ENCODE measurements at places on chromosomes 1 and 21. TPM values are rescaled to one million over a fixed set of nuclear protein-coding genes. Genes with fewer than 3 reads are reported as not detected.

GRCh38 chr1:95615421-95615820 is 381.4 kb downstream of the RWDD3 start:
- no peak overlapping the region for H3K27ac ChIP-seq
- DNase-seq: no peak
- no peaks in the 10 kb centered on the region for H3K27me3 ChIP-seq

DNA sequence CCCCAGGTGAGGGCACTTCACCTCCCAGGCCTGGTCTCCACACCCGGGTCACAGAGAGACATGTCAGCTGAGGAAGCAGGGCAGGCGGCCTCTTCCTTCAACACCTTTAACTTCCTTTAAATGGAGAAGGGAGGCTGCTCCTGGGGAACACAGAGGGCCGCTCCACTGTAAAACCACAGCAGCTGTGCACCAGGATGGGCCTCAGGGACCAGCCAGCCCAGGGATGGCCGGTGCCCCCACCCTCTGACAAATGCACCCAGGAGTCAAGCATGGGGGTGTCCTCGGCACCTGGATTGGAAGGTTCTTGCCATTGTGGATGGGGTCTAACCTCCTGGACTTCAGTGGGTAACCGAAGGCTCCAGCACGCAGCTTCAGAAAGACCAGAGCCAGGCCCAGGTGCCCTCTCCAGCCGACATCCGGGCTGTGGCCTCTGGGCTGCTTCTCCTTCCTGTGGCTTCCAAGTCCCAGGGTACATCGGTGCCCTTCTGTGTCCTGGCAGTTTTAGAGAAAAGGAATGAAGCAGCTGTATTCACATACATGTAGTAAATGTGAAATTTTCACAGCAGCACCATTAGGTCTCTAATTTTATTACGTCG is 121.7 kb upstream of the COL6A1 start:
- no peak overlapping the region for H3K27ac ChIP-seq
- H3K4me3 ChIP-seq: no peak overlapping the region
- no peaks in the 10 kb centered on the region for H3K36me3 ChIP-seq
- H3K27me3 ChIP-seq: no peaks in the 10 kb centered on the region
- no peaks in the 10 kb centered on the region for H3K4me1 ChIP-seq

- no peak overlapping the region for H3K4me3 ChIP-seq
- H3K36me3 ChIP-seq: peaks cover 2% of the 10 kb centered on the region
- DNase-seq: no peak
- peaks cover 11% of the 10 kb centered on the region for H3K4me1 ChIP-seq
- no peak overlapping the region for H3K27ac ChIP-seq
- no peaks in the 10 kb centered on the region for H3K27me3 ChIP-seq
Observed at GRCh38 chr1:12501661-12502060, 116.3 kb downstream of the DHRS3 start.

DNA sequence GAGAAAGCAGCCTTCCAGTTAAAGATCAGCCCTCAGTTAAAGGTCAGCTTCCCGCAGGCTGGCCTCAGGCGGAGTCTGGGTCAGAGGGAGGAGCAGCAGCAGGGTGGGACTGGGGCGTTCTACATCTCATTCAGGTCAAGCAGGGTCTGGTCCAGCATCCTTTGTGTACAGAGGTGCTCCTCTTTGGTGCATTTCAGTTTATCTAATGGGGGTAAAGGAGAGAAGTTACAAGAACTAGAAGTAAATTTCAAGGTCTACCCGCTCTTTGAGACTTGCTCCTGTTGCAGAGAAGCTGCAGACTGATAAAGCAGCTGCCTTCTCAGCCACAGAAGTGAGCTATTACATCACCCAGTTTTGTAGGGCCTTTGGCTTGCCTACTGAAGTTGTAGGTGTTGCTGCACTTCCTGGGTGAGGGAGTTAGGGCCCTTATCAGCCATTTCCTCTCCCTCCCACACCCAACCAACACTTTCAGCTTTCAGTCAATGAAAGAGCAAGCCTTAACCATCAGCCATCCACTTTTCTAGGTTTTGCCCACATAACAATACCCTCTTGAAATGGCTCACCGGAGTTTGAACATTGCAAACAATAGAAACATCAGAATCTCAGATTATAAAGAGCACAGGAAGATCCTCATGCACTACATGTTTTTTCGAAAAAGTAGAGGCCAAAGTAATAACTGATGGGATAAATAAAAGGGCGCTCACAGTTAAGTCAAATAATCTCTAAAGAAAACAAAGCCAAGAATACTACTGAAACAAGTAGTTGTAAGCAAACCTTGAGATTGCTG is 2.8 kb upstream of the NUP210L start:
- H3K4me1 ChIP-seq: no peaks in the 10 kb centered on the region
- H3K27ac ChIP-seq: no peak overlapping the region
- no peaks in the 10 kb centered on the region for H3K27me3 ChIP-seq
- no peak overlapping the region for H3K4me3 ChIP-seq

DNA sequence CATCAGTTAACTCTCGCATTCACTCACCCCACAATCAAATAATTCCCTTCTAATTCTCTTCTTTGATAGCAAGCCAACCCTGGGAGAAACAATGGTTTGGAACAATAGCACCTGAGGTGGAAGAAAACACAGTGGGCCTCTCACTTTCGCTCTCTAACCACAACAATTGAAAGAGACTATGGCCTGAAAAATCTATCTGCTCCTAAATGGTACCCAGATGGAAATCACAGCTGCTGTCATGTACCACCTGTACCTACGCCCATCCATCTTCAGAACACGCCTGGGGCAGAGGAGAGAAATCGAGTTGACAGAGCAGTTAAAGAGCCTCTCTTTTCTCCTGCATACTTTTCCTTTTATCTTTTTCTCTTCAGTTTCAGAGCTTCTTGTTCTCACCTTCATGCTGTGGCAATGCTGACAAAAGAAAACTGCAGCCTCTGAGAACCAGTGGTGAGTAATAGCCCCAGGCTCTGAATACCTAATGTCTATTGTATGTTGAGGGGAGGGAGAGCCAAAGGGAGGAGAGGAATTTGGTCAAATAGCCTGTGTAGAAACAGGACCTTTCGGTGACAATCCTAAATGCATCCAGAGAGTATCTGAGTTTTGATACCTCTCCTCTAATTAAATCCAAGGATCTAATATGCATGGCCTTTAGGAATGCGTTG is 57.7 kb downstream of the ZC3H11B start:
- no peaks in the 10 kb centered on the region for H3K27me3 ChIP-seq
- H3K4me1 ChIP-seq: no peaks in the 10 kb centered on the region

DNA sequence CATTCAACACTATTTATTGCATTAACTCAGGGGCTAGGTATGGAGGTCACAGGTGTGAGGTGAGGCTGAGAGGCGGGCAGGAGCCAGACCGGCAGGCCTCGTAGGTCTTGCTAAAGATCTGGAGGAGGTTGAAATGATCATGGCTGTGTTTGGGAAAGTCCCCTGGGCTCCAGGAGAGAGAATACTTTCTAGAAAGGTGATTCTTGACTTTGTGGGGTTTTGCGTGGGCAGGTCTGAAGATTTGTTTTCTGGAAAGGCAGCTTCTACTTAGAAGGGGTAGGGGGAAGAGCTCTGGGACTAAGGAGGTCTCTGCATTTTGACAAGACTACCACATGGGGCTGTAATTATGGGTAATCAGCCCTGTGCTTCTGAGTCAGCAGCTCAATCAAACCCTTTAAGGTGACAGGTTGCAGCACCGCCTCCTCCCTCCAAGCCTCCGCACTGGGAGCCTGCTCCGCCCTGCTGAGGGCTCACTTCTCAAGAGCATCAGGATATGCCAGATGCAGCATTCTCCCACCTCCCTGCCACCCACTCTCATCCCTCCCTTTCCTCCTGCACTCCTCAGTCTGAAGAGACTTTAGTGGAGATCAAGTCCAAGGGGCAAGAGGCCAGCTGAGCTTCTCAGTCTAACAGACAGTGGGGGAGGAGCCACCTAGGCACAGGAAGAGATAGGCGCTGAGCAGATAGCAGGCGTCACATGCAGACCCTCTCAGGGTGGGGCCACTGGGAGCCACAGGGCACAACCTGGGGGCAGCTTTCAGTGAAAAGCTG is 30.5 kb downstream of the SLC30A1 start:
- peak overlapping the region; percentile 54 for H3K27ac ChIP-seq
- peaks cover 15% of the 10 kb centered on the region for H3K4me1 ChIP-seq
- H3K27me3 ChIP-seq: no peaks in the 10 kb centered on the region
- peak; percentile 31 for DNase-seq
- no peak overlapping the region for H3K4me3 ChIP-seq

- DNase-seq: no peak
- H3K27ac ChIP-seq: no peak overlapping the region
- H3K4me3 ChIP-seq: no peak overlapping the region
- H3K27me3 ChIP-seq: no peaks in the 10 kb centered on the region
- no peaks in the 10 kb centered on the region for H3K4me1 ChIP-seq
Observed at GRCh38 chr1:194473766-194474165, 1287.4 kb upstream of the B3GALT2 start.

DNA sequence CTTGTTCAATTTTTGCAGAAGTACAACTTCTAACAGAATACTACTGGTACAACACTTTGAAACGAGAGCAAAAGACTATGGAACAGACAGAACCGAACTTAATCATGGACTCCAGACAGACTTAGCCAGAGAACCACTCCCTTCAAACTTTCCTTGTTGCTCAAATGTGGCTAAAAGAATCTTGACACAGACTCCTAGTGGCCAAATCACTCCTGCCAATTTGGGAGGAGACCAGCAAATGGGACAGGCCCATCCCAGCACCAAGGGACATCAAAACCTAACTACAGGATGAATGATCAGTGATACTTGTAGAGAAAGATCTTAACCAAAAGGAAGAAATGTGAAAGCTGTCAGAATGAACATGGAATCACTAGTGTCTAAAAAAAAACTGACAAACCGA is 154.0 kb downstream of the MATN1 start:
- DNase-seq: no peak
- no peak overlapping the region for H3K27ac ChIP-seq
- no peak overlapping the region for H3K4me3 ChIP-seq
- H3K36me3 ChIP-seq: no peaks in the 10 kb centered on the region
- H3K27me3 ChIP-seq: no peaks in the 10 kb centered on the region

GRCh38 chr1:34831721-34832246 is 27.8 kb downstream of the SMIM12 start:
- no peak for DNase-seq
- H3K4me1 ChIP-seq: peaks cover 8% of the 10 kb centered on the region
- no peak overlapping the region for H3K27ac ChIP-seq
- no peaks in the 10 kb centered on the region for H3K27me3 ChIP-seq

DNA sequence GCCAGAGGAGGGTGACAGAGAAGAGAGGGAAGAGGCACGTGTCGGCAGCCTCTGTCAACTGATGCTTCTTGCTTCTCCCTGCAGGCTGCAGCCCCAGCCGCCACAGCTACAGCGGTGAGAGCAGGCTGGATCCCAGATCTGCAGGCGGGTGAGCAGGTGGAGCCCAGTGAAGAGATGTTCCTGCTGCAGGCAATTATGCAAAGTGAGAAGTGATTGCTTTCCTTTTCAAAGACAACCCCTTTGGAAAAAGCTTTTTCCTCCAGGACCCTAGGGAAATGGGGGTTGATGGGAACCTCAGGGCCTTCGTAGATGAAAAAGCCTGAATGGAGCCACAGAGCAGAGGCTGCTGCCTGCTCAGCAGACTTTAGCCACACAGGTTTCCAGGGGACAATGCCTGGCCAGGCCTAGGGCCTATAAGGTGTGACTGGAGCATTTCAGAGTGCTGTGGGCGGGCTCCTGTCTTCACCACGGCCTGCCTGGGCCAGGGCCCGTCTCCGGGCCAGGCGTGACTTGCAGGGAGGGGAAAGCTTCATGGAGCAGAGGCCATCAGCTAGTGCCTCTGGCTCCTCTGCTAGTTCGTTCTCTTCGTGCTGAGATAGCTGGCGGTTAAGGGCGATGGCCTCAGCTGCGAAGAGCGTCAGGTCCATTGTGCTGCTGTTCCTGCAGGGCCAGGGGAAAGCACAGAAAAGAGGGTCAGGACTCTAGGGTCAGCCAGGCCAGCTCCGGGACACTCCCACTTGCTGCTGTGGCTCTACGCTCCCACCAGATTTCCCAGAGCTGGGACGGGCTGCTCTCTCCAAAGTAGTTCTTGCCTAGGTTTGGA is 6.9 kb upstream of the KNCN start:
- H3K4me1 ChIP-seq: no peaks in the 10 kb centered on the region
- no peak overlapping the region for H3K27ac ChIP-seq
- H3K4me3 ChIP-seq: no peak overlapping the region

GRCh38 chr1:46686255-46686654 is 14.6 kb downstream of the TEX38 start:
- H3K4me1 ChIP-seq: no peaks in the 10 kb centered on the region
- H3K4me3 ChIP-seq: no peak overlapping the region

- H3K4me1 ChIP-seq: no peaks in the 10 kb centered on the region
- DNase-seq: no peak
- no peak overlapping the region for H3K27ac ChIP-seq
- no peak overlapping the region for H3K4me3 ChIP-seq
- H3K36me3 ChIP-seq: no peaks in the 10 kb centered on the region
Observed at GRCh38 chr21:31577271-31577670, 82.2 kb upstream of the SOD1 start.

GRCh38 chr1:205440476-205441317 is 15.1 kb downstream of the BLACAT1 start:
- no peaks in the 10 kb centered on the region for H3K27me3 ChIP-seq
- no peak overlapping the region for H3K27ac ChIP-seq
- no peaks in the 10 kb centered on the region for H3K36me3 ChIP-seq
- peaks cover 39% of the 10 kb centered on the region for H3K4me1 ChIP-seq

GRCh38 chr1:9278116-9278515 is 14.6 kb upstream of the SPSB1 start:
- no peak overlapping the region for H3K4me3 ChIP-seq
- no peaks in the 10 kb centered on the region for H3K27me3 ChIP-seq
- H3K4me1 ChIP-seq: peaks cover 5% of the 10 kb centered on the region
- H3K27ac ChIP-seq: no peak overlapping the region
- DNase-seq: no peak
- no peaks in the 10 kb centered on the region for H3K36me3 ChIP-seq

GRCh38 chr1:201450721-201451291 is 18.2 kb downstream of the PHLDA3 start:
- no peaks in the 10 kb centered on the region for H3K4me1 ChIP-seq
- no peak overlapping the region for H3K27ac ChIP-seq
- DNase-seq: peak; percentile 94
- no peak overlapping the region for H3K4me3 ChIP-seq
- no peaks in the 10 kb centered on the region for H3K36me3 ChIP-seq

DNA sequence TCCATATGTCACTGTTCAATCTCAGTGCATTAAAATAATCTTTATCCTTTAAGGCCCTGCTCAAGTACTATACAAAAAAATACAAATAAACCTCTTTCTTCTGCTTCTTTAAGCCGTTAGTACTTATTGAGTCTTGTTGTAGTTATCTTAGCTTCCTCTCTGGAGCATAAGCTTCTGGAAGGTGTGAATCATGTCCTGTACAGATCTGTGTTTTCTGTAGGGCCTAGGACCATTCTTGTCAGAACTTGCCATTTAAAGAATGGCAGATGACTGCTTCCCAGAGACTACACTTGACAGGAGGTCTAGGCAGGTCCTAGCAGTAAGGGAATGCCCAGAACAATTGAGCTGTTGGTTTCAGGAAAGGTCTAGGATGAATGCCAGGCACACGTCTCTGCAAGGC is 12.9 kb downstream of the NEK7 start:
- no peaks in the 10 kb centered on the region for H3K36me3 ChIP-seq
- no peak overlapping the region for H3K4me3 ChIP-seq
- DNase-seq: no peak
- H3K27me3 ChIP-seq: no peaks in the 10 kb centered on the region

- no peaks in the 10 kb centered on the region for H3K36me3 ChIP-seq
- no peak overlapping the region for H3K4me3 ChIP-seq
- no peaks in the 10 kb centered on the region for H3K27me3 ChIP-seq
Observed at GRCh38 chr21:34970167-34970500, 79.0 kb downstream of the RUNX1 start.

NCF2 gene
- 16.7 TPM for total RNA-seq

NPHS2 gene
- 1.2 TPM for total RNA-seq

RHD gene
- total RNA-seq: not detected

GUCA2A gene
- total RNA-seq: not detected

LSM10 gene
- total RNA-seq: 29.5 TPM

NBPF20 gene
- 3.8 TPM for total RNA-seq

LCE1E gene
- total RNA-seq: not detected

SMG7 gene
- total RNA-seq: 56.3 TPM

ATAD3C gene
- total RNA-seq: 10.0 TPM
